ENCODE measurements at places on chromosomes 7 and 10. TPM values are rescaled to one million over a fixed set of nuclear protein-coding genes. Genes with fewer than 3 reads are reported as not detected.
A peak's percentile ranks its signal among the peaks of the same experiment; 100 is the strongest.

ADIRF gene
- total RNA-seq = 644 TPM

NUTM2A gene
- total RNA-seq = 0.81 TPM

CHN2 gene
- total RNA-seq = 22.6 TPM

SH3PXD2A gene
- total RNA-seq = 28.3 TPM

TAS2R5 gene
- total RNA-seq = 4.4 TPM

FAM25C gene
- total RNA-seq = not detected

- H3K27me3 ChIP-seq = no peaks in the 10 kb centered on the region
- no peaks in the 10 kb centered on the region for H3K36me3 ChIP-seq
- H3K27ac ChIP-seq = peak overlapping the region; percentile 79
- peak; percentile 31 for DNase-seq
- H3K4me3 ChIP-seq = peak overlapping the region; percentile 15
- H3K4me1 ChIP-seq = peaks cover 61% of the 10 kb centered on the region
Measured at GRCh38 chr7:101885597-101885955, 68.2 kb downstream of the CUX1 start.

- H3K4me3 ChIP-seq = peak overlapping the region; percentile 76
- H3K4me1 ChIP-seq = peaks cover 8% of the 10 kb centered on the region
- H3K36me3 ChIP-seq = no peaks in the 10 kb centered on the region
- H3K27me3 ChIP-seq = no peaks in the 10 kb centered on the region
- DNase-seq = no peak
Measured at GRCh38 chr7:19106241-19107080, 11.0 kb downstream of the TWIST1 start.

- peak overlapping the region; percentile 93 for H3K27ac ChIP-seq
- H3K27me3 ChIP-seq = no peaks in the 10 kb centered on the region
- peak overlapping the region; percentile 14 for H3K4me3 ChIP-seq
- no peak for DNase-seq
Measured at GRCh38 chr10:71765176-71765904, 8.0 kb downstream of the VSIR start.

DNA sequence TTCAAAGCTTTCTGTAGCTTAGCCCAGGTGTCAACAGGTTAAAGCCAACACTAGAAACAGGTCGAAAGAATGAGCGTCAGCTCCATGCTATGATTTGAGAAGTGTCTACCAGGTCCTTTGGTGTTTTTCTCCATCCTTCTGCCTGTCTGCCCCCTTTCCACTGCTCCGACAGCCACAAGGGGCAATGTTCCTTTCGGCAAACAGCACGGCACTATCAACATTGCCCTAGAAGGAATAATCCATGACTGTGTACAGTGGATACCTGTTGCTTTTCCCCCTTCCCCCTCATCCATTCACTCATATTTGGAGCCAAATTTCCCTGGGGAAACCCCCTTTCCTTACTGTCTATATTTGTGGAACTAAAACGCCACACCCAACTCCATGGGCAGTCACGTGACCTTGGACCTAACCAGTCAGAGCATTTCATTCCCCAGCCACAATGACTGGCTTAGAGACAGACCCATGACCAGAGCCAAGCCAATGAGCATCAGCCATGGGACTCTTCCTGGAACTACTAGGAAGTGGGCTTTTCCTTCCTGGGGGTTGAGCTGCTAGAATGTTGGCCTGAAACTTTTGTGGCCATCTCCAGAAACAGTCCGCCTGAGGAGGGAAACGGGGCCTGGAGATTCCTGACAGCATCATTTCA, 51.5 kb downstream of the AFAP1L2 start:
- H3K27me3 ChIP-seq = no peaks in the 10 kb centered on the region
- H3K36me3 ChIP-seq = no peaks in the 10 kb centered on the region
- no peak overlapping the region for H3K4me3 ChIP-seq
- no peaks in the 10 kb centered on the region for H3K4me1 ChIP-seq
- no peak for DNase-seq

- no peaks in the 10 kb centered on the region for H3K4me1 ChIP-seq
- H3K27ac ChIP-seq = no peak overlapping the region
- no peaks in the 10 kb centered on the region for H3K36me3 ChIP-seq
- no peak for DNase-seq
- H3K4me3 ChIP-seq = no peak overlapping the region
Measured at GRCh38 chr10:26682931-26683330, 14.6 kb upstream of the PDSS1 start.

DNA sequence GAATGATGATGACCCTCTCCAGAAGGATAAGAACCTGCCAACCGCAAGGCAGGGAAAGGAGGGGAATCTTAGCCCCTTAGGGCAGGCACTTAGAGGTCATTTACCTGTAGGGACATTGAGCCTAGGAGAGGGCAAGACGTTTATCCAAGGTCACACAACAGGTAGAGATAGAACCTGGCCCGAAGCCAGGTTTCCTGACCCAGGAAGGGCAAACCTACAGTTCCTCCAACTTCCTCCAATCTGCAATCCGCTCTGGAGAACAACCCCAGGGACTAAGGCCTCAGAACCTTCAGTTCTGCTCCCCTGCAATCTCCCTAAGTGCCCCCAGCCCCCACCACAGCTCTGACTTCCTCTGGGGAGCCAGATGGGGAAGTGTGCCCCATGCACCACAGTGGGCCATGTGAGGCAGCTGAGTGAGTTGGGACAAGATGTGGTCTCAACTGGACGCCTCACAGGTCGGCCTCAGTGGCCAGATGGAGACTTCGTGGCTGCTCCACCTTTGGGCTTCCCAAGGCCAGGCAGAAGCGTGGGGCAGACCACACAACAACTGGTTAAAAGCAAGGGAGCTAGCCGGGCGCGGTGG, 1.4 kb upstream of the PSAP start:
- peak overlapping the region; percentile 15 for H3K27ac ChIP-seq
- no peak overlapping the region for H3K4me3 ChIP-seq
- no peaks in the 10 kb centered on the region for H3K36me3 ChIP-seq
- H3K4me1 ChIP-seq = peaks cover 29% of the 10 kb centered on the region
- H3K27me3 ChIP-seq = no peaks in the 10 kb centered on the region

DNA sequence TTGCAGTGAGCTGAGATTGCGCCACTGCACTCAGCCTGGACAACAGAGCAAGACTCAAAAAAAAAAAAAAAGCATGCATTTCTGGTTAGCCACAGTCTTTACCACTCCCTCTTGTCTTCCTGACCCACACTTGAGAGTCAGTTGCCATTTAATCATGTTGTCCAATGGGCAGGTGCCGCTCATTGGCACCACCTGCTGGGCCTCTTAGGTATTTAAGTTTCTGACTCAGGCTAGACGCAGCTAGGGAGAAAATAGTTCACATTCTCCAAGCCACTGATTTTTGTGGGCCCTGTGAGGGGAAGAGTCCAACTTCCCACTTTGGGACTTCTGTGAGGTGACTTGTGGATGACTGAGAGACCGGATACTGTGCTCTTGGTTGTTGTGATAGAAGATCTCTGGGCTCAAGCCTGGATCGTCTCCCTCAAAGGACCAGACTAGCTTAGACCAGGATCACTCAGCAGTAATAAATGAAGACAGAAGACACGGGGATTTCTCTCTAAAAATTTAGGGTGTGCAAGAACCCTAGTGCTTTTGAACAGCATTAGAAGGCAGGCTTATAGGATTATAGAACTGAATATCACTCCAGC, 26.8 kb upstream of the SORCS3 start:
- H3K27me3 ChIP-seq = no peaks in the 10 kb centered on the region
- no peaks in the 10 kb centered on the region for H3K36me3 ChIP-seq
- H3K27ac ChIP-seq = no peak overlapping the region
- no peak overlapping the region for H3K4me3 ChIP-seq
- DNase-seq = no peak
- no peaks in the 10 kb centered on the region for H3K4me1 ChIP-seq

DNA sequence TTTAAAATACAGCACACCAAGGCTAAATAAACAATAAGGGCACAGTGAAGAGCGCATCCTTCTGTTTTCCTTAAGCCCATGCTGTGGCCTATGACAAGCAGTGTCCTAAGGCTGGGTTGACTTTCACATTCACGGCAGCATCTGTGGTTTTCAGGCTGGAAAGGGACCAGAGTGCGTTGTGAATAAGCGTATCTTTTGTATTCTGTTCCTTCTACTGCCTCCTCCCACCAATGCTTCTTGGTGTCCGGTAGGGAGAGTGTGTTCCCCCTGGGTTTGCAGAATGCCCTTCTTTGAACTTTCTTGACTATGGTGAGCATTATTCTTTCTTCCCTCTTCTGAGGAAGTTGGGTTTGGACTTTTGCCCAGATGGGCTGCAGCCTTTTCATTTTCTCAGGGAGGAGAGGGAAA, 73.6 kb downstream of the ABCA13 start:
- H3K27me3 ChIP-seq = no peaks in the 10 kb centered on the region
- peaks cover 5% of the 10 kb centered on the region for H3K4me1 ChIP-seq

- no peak overlapping the region for H3K4me3 ChIP-seq
- H3K36me3 ChIP-seq = no peaks in the 10 kb centered on the region
- H3K27ac ChIP-seq = no peak overlapping the region
- H3K27me3 ChIP-seq = no peaks in the 10 kb centered on the region
- DNase-seq = no peak
Measured at GRCh38 chr7:28104811-28105210, 75.8 kb downstream of the JAZF1 start.

- H3K27me3 ChIP-seq = no peaks in the 10 kb centered on the region
- peaks cover 18% of the 10 kb centered on the region for H3K4me1 ChIP-seq
- H3K27ac ChIP-seq = no peak overlapping the region
- no peaks in the 10 kb centered on the region for H3K36me3 ChIP-seq
- no peak for DNase-seq
- peak overlapping the region; percentile 73 for H3K4me3 ChIP-seq
Measured at GRCh38 chr7:140230861-140231770, 54.3 kb upstream of the KDM7A start.

DNA sequence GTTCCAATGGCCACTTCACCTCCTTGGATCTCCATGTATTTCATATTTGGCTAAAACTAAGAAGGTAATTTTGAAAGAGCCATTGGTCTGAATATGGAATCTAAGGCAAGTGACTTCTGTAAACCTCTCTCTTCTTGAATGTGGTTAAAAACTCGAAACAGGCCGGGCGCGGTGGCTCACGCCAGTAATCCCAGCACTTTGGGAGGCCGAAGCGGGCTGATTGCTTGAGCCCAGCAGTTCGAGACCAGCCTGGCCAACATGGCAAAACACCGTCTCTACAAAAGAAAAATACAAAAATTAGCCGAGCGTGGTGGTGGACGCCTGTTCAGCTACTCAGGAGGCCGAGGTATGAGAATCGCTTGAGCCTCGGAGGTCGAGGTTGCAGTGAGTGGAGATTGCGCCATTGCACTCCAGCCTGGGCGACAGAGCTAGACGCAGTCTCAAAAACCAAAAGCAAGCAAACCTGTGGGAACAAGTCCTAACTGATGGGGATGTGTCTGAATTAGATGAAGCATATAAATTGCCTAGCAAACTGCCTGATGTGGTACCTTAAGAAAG, 2.2 kb downstream of the LANCL2 start:
- H3K27ac ChIP-seq = no peak overlapping the region
- DNase-seq = no peak
- H3K4me1 ChIP-seq = peaks cover 12% of the 10 kb centered on the region
- no peaks in the 10 kb centered on the region for H3K36me3 ChIP-seq

- H3K27me3 ChIP-seq = no peaks in the 10 kb centered on the region
- peak overlapping the region; percentile 99 for H3K27ac ChIP-seq
- peaks cover 28% of the 10 kb centered on the region for H3K4me1 ChIP-seq
- peaks cover 6% of the 10 kb centered on the region for H3K36me3 ChIP-seq
- peak overlapping the region; percentile 93 for H3K4me3 ChIP-seq
Measured at GRCh38 chr10:75209921-75210281, 695 bp upstream of the VDAC2 start.

DNA sequence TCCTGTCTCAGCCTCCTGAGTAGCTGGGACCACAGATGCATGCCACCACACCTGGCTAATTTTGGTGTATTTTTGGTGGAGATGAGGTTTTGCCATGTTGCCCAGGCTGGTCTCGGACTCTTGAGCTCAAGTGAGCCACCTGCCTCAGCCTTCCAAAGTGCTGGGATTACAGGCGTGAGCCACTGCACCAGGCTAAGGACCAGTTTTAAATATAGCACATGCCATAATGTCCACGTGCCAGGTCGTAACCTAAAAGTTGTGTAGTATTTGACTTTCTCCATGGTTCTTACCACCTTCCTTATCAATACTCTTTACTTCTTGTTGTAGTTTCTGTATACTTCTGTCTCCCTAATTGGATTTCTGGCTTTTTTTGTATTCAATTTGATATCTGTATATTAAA, 13.3 kb downstream of the ANKIB1 start:
- no peaks in the 10 kb centered on the region for H3K36me3 ChIP-seq
- H3K27me3 ChIP-seq = no peaks in the 10 kb centered on the region
- no peak for DNase-seq
- H3K4me1 ChIP-seq = peaks cover 8% of the 10 kb centered on the region

- peaks cover 25% of the 10 kb centered on the region for H3K4me1 ChIP-seq
- peak overlapping the region; percentile 97 for H3K27ac ChIP-seq
- peak; percentile 91 for DNase-seq
- no peaks in the 10 kb centered on the region for H3K36me3 ChIP-seq
Measured at GRCh38 chr10:104300736-104301292, 31.8 kb downstream of the GSTO2 start.

GRCh38 chr7:110590415-110590814, 500.5 kb upstream of the LRRN3 start:
- H3K4me3 ChIP-seq = no peak overlapping the region
- no peaks in the 10 kb centered on the region for H3K4me1 ChIP-seq
- H3K27me3 ChIP-seq = no peaks in the 10 kb centered on the region
- H3K27ac ChIP-seq = no peak overlapping the region
- no peak for DNase-seq

DNA sequence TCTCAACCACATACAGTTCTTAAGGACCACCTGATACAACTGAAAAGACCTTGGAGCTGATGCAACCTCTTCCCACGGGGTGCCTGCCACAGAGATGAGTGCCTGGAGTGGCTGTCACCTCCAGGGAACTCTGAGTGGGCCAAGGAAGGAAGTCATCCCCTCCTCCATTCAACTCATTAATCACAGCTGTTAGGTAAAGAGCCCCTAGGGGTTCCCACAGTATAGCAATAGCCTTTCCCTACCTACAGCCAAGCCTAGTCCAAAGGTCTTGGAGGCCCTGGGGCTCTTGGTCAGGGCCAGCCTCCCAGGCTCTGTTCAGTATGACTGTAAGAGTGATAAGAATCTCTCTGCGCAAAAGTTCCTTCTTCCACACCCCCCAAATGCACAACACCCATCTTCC, 70.4 kb upstream of the NFE2L3 start:
- no peaks in the 10 kb centered on the region for H3K27me3 ChIP-seq
- no peaks in the 10 kb centered on the region for H3K4me1 ChIP-seq
- H3K36me3 ChIP-seq = no peaks in the 10 kb centered on the region
- H3K27ac ChIP-seq = no peak overlapping the region
- DNase-seq = no peak

DNA sequence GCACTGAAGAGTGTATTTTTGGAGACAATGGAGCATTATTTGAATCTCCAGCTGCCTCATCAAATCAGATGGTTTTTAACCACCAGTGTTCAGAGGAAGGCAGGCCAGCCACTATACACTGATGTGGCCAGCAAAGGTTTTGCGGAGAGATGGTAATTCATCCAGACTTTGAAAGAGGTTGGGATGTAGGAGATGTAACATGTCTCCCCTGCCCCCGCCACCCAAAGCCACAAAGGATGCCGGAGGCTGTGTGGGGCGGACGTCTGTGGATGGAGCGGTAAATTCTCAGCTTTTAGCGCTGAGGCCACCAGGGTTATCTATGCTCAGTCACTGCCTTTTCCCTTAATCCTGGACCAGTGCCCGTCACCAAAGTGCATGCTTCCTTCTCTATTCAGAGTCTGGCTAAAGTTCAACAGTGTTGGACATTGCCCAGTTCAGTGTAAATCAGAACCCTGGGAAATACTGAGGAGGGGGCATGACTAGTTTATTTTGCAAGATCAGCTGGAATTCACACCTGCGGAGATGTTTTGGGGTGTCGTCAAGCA, 3.7 kb upstream of the TRIP6 start:
- no peaks in the 10 kb centered on the region for H3K27me3 ChIP-seq
- H3K27ac ChIP-seq = no peak overlapping the region
- H3K4me1 ChIP-seq = peaks cover 21% of the 10 kb centered on the region
- no peak overlapping the region for H3K4me3 ChIP-seq
